ENCODE measurements at places on chromosomes 3 and 15.

DNA sequence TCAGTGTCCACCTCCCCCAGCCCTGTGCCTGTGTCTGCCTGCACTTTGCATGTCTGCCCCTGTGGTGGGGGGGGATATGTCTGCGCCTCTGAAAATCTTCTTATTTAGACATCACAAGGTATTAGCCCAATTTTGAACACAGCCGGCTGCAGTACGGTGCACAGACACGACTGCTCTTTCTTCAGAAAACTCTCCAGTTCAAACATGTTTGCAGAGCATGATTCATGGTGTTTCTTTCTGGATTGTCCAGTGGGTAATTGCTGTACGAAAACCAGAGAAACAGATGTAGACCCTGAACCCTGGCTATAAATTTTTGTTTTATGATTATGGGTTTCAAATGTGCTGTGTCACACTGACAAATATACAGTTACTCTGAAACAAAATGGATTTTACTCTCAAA lies 3.4 kb upstream of the RARB start:
- DNase-seq: no peak

- no peak for DNase-seq
Observed at GRCh38 chr3:185199206-185199605, 46.3 kb upstream of the C3orf70 start.

- no peak for DNase-seq
Observed at GRCh38 chr3:125375950-125376679, 990 bp upstream of the ZNF148 start.

DNA sequence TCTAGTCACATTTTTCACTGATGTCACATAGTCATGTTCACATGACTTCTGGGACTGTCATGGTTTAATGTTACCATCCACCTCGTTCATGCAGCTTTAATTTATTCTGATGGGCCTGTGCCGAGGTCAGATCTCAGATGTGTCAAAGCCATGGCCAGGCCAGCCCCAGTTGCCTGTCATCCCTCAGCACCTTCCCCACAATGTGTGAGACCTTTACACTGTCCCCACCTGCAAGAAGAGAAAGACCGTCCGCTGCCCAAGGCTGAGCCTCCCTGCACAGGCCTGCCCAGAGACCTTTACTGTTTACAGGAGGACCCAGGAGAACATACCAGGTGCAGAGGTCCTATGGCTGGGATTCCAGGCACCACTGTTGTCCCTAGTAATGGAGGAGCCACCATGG lies 12.8 kb upstream of the KLF15 start:
- no peak for DNase-seq

GRCh38 chr3:145191543-145191942 lies 969.4 kb downstream of the PLOD2 start:
- DNase-seq: no peak

DNA sequence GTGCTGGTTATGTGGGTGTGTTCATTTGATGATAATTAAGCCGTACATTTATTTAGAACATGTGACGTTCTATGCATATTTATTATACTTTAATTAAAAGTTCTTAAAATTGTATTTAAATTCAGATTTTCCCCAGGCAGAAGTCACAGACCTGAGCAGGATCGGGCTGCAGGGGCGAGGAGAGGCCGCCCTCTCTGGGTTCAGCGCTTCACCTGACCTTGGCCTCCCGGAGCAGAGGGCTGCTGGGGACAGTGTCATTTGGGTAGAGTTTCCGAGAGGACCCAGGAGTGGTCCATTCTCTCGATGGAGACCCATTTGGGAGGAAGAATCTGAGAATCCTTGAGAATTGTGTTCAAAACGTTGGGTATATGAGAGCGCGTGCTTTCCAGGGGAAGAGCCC lies 12.0 kb upstream of the TOPBP1 start:
- no peak for DNase-seq

DNA sequence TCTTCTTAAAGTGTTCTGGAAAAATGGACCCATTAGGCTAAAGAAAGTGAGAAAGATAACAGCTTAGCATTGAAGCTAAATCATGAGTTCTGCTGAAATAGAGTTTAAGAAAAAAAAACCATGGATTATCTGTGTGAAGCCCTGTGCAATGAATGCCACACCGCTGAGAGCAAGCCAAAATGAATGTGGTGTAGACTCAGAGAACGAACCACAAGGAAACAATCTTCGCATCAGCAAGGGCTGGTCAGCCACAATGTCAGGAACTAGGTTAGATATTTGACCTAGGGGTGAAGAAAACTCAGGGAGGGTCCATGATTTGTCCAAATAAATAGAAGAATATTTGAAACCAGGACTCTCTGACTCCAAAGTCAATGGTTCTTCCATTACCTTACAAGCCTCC lies 91.4 kb upstream of the MEX3B start:
- DNase-seq: no peak

DNA sequence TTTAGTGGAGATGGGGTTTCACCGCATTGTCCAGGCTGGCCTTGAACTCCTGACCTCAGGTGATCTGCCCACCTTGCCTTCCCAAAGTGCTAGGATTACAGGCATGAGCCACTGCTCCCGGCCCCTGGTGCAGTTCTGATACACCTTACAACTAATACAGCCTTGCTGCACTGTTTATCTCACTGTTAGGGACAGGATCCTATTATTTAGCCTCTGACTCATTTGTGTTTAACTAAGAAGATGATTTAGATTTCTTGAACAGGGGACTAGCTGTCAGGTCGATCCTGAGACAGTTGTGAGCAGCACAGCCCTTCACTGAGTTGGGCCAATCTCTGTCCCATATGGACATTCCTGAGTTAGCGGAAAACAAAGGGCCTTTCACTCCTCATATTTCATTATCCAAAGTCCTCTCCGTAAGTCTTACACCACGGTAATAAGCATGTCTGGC lies 19.2 kb downstream of the GYG1 start:
- DNase-seq: no peak

DNA sequence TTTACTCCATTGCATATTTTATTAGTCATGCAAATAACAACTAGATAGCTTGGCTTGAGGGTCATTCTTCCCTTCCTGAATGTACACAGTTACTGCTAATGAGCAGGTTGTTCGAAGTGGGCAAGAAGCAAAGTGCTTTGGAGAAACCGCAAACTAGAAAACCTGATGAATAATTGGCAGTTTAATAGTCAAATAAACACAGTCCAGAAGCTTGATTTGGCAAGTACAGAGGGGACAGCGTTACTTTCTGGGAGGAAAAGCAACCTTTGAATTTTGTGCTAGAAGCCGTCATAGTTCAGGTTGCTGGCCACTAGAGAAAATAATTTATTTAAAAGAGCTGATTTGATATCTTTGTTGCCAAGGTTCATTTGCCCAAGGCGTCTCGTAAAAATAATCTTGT lies 94.9 kb downstream of the MFSD1 start:
- no peak for DNase-seq

- no peak for DNase-seq
Observed at GRCh38 chr3:42110631-42111030, 19.5 kb downstream of the TRAK1 start.

DNA sequence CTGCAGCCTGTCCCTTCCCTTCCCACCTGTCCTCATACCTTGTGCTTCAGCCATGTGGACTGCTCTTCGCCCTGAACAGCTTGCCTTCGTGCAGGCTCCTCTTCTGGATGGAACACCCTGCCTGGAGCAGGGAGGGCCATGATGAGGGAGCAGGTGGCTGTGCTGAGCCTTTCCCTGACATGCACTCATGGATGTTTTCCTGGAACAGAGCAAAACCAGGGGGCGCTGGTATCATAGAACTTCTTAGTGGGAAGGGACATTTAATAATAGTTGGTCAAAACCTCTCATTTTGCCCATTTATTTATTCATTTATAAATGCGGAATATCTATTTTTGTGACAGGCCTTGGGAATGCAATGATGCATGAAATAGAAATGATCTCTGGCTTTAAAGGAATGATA lies 149.3 kb downstream of the CACNA1D start:
- DNase-seq: no peak

GRCh38 chr3:23619705-23620637 lies 185.8 kb upstream of the UBE2E1 start:
- DNase-seq: no peak

GRCh38 chr3:81154611-81155143 lies 606.8 kb downstream of the GBE1 start:
- no peak for DNase-seq

- DNase-seq: no peak
Observed at GRCh38 chr15:63238171-63238570, 39.2 kb upstream of the APH1B start.

DNA sequence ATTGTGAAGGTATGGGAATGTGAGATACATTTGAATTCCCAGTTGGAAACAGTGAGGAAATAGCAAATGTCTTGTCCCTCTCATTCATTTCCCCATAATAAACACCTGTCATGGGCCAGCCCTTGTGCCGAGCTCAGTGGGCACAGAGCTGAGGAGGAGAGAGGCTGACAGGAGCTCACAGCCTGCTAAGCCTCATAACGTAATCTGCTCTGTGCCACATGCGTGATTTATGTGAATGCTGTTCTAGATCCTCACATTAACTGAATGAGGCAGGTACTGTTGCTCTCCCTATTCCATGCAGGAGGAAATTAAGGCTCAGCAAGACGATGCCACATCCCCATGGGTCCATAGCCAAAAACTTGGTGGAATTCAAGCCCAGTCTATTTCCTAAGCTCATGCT lies 35.2 kb upstream of the RHO start:
- DNase-seq: no peak

DNA sequence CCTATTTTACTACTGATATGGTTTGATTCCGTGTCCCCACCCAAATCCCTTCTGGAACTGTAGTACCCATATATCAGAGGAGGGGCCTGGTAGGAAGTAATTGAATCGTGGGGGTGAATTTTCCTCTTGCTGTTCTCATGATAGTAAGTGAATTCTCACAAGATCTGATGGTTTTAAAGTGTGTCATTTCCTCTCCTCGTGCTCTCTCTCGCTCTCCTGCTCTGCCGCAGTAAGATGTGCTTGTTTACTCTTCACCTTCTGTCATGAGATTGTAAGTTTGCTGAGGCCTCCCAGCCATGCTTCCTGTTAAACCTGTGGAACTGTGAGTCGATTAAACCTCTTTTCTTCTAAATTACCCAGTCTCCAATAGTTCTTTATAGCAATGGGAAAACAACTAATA lies 81.2 kb upstream of the ZBTB20 start:
- no peak for DNase-seq

DNA sequence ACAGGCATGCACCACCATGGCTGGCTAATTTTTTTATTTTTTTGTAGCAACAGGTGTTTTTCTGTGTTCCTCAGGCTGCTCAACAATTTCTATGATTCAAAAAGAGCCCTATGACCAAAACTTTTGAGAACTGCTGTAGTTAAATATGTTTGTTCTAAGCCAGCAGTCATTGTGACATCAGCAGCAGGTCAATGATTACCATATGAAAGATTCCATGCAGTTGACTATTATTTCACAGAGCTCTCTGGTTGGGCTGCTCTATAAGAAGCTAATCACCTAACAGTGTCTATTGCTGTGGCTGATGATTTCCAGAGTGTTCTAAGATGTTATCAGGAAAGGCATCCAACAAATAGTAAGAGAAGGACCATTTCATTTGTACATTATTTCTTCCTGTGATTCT lies at the start of gene CCDC54:
Gene CCDC54 (plus strand): TSS at position 289 of the 400 bp plus-strand sequence. CDS start 149 bp downstream, outside the sequence.
- DNase-seq: no peak

DNA sequence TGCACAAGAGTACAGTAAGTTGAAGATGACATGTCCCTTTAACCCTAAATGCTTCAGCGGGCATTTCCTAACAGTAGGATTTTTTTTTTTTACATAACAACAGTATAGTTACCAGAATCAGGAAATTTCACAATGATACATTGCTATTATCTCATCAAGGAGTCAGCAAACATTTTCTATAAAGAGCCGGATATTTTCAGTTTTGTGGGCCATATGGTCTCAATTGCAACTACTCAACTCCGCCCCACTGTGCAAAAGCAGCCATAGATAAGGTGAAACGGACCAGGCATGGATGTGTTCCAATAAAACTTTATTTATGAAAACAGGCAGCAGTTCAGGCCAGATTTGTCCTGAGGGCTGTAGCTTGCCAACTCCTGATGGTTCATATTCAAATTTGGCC lies 130.6 kb downstream of the SMAD6 start:
- DNase-seq: no peak

DNA sequence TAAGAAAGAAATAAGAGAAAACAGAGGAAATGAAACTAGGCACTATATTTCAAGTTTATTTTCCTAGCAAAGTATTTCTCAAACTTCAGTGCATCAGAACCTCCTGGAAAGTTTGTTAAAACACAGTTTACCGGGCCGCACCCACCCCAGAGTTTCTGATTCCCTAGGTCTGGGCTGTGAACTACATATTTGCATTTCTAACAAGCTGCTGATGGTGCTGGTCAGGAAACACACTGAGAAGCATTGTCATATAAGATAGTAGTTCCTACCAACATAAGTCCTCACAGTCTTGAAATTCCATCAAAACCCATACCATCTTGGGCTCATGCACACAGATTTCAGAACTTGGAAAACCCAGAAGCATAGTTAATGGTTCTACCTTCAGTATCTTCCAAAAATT lies 8.3 kb downstream of the SLC9A9 start:
- DNase-seq: no peak

GRCh38 chr15:37537802-37538201 lies 396.6 kb upstream of the TMCO5A start:
- no peak for DNase-seq

GRCh38 chr3:37145611-37146010 lies 28.8 kb downstream of the LRRFIP2 start:
- DNase-seq: no peak

GRCh38 chr15:67100124-67100791 lies 34.9 kb downstream of the SMAD3 start:
- DNase-seq: no peak

- no peak for DNase-seq
Observed at GRCh38 chr3:35183927-35184675, 455.2 kb upstream of the ARPP21 start.

- DNase-seq: no peak
Observed at GRCh38 chr3:38487323-38487722, 8.8 kb upstream of the EXOG start.

DNA sequence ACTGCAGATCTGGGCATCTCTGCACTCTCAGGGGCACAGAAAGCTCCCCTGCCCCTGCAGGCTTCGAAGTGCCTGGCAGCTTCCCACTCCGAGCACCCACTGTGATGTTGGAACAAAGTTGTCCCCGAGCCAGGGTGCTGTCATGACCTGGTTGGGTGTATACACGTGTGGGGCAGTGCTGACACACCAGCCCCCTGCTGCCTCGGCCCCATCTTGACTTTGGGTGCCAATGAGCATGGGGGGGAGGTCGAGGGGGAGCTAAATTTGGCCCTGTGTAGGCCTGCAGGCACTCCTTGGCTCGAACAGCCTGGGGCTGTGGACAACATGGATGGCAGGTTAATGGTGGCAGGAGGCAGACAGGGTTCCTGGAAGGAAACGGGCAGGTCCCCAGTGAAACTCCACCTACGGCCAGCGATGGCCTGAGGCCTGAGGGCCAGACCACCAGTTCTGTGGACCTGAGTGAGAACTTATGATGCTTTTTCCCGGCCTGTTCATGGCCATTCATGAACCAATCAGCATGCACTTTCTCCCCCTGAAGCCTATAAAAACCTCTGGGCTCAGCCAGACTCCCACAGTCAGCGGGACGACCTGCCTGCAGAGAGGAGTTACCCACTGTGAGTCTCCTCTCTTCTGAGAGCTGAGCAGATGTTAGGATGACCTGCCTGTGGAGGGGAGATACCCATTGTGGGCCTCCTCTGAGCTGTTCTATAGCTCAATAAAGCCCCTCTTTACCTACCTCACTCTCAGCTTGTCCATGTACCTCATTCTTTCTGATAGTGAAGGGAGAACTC lies 1029.1 kb upstream of the GBE1 start:
- no peak for DNase-seq

GRCh38 chr15:29925227-29926082 lies 103.2 kb upstream of the TJP1 start:
- peak; percentile 51 for DNase-seq

- no peak for DNase-seq
Observed at GRCh38 chr15:26051761-26052675, 188.9 kb upstream of the ATP10A start.

All from neuronal stem cell (in vitro differentiated cells).